ENCODE measurements at places on chromosomes 6 and 20. TPM values are rescaled to one million over a fixed set of nuclear protein-coding genes. Genes with fewer than 3 reads are reported as not detected.

The GSTA4 gene
- total RNA-seq = 30.3 TPM

The XKR7 gene
- total RNA-seq = not detected

The SSTR4 gene
- total RNA-seq = not detected

DNA sequence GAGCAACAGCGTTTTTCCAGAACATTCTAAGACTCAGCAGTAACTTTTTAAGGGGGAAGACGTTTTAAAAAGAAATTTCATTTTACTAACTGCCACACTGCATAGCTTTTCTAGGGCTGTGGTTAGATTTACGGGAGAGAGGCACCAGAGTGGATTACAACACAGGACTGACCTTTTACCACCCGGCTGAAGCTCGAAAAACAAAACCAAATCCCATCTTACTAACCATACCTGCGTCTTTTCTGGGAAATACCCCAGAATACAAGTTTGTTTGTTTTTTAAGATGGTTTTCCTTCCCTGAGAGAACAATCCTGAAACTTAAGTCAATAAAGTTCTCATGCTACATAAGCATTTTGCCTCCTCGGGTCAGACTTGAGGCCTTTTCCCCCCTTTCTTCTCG is 209.3 kb upstream of the SOX4 start:
- no peak for DNase-seq

DNA sequence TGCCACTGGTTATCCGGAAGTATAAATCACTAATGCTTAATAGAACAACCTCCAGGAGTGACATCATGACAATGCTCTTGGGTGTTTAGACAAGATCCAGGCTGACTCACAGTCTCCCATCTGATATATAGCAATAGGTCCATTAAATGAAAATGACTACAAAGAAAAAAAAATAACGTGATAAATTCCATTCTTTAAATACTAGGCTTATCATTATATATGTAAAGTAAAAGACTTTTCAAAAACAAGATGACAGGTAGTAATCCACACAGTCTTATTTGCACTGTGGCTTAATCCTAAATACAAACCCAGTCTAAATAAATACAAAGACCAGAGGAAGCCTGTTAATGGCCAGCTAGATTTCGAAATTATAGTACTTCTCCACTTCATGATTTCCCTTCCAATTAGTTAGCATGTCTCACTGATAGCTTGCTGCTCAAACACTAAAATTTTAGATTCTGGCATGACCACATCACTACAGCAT is 149.1 kb upstream of the BEND3 start:
- peak; percentile 37 for DNase-seq
